Uterus (tissue), 4 donors: ENCODE measurements at places on chromosomes 16 and 17.

GRCh38 chr16:85145734-85146531 is 33.7 kb upstream of the CIBAR2 start:
- DNase-seq: no peak

- no peak for DNase-seq
Measured at GRCh38 chr17:18992454-18993130, 12.0 kb downstream of the FAM83G start.

DNA sequence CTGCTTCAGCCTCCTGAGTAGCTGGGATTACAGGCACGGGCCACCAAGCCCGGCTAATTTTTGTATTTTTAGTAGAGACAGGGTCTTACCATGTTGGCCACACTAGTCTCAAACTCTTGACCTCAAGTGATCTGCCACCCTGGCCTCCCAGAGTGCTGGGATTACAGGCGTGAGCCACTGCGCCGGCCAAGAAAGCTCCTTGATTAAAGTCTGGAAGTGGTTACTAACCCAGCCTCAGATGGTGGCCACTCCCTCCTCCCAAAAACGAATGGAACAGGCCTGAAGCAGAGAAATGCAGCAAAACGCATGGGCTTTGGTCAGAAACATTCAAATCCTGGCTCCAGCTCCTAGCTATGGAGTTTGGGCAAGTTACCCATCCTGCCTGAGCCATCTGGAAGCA is 11.3 kb downstream of the FKBP10 start:
- no peak for DNase-seq

DNA sequence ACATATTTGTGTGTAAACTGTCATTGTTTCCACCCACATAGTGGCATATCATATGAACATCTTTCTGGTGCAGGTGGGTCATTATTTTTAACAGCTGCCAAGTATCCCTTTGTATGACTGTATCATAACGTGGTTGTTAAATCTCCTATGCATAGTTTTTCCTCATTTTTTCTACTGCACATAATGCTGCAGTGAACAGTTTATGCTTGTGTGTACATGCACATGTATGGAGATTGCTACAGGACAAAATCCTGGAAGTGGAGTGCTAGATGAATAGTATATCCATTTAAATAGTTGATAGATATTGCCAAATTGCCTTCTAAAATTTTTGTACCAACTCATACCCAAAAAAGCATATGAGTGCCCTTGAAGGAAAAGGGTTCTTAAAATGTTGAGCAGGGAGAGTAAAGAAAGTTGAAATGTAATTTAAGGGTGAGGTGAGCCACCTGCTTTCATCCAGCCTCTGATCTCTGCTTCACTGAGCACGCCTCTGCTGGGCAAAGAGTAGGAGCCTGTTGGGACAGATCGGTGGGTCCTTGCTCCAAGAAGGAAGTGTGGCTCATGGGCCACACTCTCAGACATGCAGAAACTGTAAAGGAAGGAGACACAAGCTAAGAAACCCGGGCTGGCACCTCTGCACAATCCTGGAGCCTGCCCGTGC is 55.3 kb downstream of the HLF start:
- no peak for DNase-seq

GRCh38 chr16:50161950-50162349 is 8.8 kb downstream of the TENT4B start:
- DNase-seq: no peak

DNA sequence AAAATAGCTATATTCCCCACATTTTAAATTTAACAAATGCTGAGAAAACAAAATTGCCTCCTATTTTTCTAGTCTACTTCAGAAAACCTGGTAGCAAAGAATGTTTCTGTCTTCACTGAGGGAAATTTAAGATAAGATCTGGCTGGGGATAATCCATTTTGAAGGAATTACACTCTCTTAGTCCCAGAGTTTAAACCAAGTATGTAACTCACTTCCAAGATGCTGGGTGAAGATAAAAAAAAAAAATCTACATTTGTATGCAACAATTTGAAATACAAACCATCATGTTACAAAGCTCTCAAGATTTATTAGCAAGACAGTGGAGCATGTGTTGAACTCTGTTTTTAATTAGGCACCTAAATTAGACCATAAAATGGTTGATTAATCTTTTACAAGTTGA is 5.7 kb downstream of the HS3ST3B1 start:
- DNase-seq: no peak

DNA sequence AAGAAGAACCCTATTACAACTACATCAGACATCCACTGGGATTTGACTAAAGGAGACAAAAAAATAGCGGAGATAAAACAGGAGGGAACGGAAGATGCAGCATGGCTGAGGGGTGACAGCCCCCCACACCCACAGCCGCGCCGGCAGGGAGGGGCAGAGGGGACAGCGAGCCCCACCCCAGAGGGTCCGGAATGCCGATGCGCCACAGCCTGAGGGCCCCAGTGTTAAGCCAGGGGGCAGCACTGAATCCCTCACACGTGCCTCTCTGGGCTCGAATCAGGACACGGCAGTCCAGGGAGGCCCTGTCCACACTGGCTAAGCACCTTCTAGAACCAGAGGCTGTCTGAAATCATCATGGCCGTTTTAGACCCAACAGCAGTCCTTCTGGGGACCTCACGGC is 18.8 kb downstream of the MAP1LC3B start:
- DNase-seq: no peak

DNA sequence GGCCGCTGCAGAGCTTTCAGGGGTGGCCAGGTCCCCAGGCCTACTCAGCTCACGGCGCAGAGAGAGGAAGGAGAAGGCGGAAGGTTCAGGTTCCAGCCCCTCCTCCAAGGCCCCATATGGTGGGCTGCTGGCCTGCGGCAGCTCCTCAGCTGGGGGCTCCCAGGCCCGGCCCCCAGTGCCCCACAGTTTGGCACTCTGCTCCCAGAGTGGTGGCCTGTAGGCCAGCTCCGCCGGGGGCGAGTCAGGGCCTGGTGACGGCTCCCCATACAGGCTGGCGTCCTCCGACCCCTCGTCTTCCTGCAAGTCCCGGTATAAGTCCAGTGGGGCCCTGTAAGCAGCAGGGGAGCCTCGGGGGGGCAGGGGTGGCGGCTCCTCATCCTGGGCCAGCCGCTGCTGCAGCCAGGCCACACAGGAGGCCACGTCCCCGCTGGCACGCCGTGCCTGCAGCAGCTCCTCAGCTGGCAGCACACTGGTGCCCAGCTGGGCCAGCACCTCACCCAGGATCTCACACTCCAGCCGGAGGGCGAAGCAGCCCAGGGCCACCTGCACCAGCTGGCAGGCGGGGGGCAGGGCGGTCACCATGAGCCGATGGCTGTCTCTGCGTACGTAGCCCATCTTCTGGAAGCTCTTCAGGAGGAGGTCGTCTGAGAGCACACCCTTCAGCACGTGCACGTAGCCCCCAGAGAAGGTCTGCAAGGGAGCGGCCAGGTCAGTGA is 3.7 kb downstream of the SPATA2L start:
- DNase-seq: no peak

DNA sequence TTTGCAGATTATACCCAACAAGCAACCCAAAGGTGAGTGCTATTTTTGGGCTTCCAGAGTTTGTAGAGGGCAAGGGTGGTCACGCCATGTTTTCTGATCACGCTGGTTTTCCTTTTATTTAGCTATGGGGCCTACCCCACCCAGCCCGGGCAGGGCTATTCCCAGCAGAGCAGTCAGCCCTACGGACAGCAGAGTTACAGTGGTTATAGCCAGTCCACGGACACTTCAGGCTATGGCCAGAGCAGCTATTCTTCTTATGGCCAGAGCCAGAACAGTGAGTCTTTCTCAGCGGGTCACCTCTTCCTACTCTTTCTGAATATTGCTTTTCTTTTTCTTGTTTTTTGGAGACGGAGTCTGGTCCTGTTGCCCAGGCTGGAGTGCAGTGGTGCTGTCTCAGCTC is 2.5 kb downstream of the FUS start:
- no peak for DNase-seq

DNA sequence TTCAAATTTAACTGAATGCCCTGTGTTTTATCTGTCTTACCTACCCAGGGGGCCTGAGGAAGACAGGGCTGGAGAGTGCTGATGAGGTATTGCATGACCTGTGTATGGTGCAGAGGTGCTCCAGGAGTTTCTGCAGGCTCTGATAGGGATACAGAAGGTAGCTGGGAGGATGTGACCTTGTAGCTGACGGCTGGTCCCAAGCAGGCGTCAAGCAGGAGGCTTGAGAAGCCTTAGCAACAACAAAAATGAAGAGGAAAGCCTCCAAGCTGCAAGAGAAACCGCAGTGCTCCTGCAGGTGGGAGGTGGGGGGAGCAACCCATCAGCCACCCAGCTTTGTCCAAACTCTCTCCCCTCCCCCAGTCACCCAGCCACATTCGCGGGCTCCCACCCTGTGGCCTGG is 40.4 kb downstream of the LAT start:
- no peak for DNase-seq

- DNase-seq: no peak
Measured at GRCh38 chr17:67753026-67753425, 35.3 kb downstream of the NOL11 start.

GRCh38 chr17:66981983-66982508 is 17.5 kb downstream of the CACNG4 start:
- peak; percentile 30 for DNase-seq

DNA sequence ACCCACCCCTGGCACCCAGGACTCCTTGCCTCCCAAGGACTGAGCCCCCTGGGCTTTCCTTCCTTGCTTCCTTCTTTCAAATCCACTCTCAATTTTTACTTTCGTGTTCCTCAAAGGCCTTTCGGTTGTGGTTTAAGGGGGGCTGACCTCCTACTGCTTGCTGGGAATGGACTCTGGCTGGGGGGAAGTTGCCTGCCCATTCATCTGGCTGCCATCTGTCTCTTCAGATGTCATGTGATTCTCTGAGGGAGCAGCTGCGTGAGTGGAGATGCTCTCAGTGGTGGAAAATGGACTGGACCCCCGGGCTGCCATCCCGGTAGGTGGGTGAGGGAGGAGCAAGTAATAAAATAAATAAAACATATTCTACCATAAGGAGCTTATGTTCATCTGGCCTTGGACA is 93.8 kb upstream of the RPRML start:
- no peak for DNase-seq

- DNase-seq: no peak
Measured at GRCh38 chr16:28526201-28527099, 12.3 kb downstream of the NUPR1 start.

- DNase-seq: no peak
Measured at GRCh38 chr16:49890876-49891275, 35.0 kb upstream of the ZNF423 start.

DNA sequence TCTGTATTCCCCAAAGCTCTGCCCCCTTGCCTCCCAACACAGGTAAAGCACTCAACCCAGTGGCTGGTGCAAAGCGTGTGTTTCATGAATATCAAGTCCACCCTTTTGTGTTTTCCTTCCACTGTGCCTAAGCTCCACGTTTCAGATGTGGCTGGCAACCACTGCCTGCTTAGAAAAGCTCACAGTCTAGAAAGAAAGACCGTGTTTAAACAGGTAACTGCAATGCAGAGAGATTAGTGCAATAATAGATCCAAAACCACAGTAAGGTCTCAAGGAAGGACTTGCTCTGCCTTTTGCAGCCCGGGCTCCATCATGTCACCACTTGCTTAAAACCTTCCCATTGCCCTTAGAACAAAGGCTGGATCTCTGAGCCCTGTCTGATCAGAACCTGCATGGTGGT is 240.2 kb upstream of the C16orf82 start:
- DNase-seq: no peak

DNA sequence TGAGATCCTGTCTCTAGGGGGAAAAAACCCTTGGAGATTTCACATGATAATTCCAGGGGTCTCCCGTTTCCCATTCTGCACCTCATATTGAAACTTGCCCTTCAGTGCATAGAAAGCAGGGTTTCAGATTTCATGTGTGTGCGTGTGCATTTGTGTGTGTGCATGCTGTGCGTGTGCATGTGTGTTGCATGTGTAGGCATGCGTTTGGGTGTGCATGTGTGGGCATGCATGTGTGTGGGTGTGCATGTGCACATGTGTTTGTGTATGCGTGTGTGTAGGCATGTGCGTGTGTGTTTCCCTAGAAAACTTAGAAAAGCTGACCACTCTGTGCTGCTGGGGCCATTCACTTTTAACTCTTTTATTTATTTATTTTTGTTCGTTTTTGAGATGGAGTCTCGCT is 40.0 kb downstream of the IL21R start:
- DNase-seq: no peak

DNA sequence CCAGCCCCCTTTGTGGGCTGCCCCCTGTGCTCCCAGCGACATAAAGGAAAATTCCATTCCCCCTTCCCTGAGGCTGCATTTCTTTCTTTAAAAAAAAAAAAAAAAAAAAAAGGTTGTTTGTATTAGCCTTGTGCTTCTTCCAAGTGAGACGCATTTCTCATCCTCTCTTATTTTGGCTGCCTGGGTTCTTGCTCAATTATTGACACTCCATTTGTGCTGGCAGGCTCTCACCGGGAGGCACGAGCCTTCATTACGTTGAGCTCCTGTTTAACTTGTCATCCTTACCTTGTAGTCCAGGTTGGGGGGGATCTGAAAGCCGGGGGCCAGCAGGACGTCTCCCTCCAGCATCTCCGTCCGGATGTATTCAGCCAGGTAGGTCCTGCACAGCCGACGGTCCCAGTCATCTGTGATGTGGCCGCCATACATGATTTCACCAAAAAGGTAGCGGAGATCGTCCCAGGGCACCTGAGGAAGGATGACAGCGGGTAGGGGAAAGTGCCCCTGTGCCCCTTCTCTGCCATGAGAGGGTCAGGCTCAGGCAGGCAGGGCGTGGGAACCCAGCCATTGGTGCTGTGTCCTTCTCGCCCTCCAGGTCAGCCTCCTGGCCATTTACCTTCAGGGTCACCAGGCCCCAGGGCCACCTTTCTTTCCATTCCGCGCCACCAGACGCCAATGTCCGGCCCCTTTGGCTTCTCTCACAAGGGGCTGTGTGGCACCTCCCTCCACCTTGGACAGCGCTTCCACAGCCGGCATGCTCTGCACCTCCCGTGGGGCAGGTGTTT is 50.6 kb downstream of the PGS1 start:
- no peak for DNase-seq

GRCh38 chr16:86455640-86456039 is 54.7 kb upstream of the FOXF1 start:
- DNase-seq: no peak

- no peak for DNase-seq
Measured at GRCh38 chr16:13127144-13127543, 225.7 kb downstream of the SHISA9 start.

- DNase-seq: no peak
Measured at GRCh38 chr16:3121851-3122467, 9.6 kb downstream of the ZNF205 start.

DNA sequence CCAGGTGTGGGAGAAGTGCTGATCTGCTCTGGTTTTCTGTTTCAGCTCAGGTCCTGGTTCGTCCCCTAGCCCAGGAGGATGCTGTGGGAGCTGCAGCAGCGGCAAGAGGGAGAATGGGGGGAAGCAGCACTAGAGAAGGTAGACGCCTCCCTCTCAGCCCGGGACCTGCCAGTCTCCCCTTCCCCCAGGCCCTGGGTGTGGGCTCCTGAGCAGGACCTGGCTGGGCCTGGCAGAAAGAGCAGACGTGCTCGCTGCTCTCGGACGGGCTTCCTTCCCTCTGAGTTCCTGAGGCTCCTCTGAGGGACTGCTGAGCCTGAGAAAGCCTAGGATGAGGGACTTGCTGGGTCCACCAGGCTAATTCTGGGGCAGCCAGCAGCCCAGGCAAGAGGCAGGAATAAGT is 3.1 kb downstream of the PRCD start:
- no peak for DNase-seq
